ENCODE measurements at places on chromosomes 5 and 9.

- DNase-seq: peak; percentile 78
Measured at GRCh38 chr9:115013998-115014397, 83.6 kb upstream of the TNFSF8 start.

GRCh38 chr9:137277329-137278041 lies at the start of gene TOR4A:
Gene TOR4A (plus strand): TSS chr9:137277726. CDS start chr9:137278690, 964 bp downstream.
- DNase-seq: no peak

DNA sequence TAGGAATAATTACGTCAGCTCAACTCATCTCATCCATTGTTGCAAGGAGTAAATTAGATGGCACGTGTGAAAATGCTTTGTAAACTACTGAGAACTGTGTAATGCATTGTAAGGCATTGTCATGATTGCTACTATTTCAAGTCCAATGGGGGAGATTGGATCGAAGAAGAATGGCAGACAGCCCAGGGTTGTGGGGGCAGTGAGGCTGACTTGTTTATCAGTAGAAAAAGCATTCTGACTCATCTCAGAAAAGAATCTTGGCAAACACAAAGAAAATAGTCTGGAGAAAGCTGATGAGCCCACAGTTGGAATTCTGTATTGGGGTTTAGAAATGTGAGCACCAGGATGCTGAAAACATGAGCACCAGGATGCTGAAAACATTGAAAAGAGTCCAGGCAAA lies 28.0 kb upstream of the DAP start:
- no peak for DNase-seq

GRCh38 chr5:1726956-1727355 lies 72.7 kb downstream of the MRPL36 start:
- DNase-seq: no peak

DNA sequence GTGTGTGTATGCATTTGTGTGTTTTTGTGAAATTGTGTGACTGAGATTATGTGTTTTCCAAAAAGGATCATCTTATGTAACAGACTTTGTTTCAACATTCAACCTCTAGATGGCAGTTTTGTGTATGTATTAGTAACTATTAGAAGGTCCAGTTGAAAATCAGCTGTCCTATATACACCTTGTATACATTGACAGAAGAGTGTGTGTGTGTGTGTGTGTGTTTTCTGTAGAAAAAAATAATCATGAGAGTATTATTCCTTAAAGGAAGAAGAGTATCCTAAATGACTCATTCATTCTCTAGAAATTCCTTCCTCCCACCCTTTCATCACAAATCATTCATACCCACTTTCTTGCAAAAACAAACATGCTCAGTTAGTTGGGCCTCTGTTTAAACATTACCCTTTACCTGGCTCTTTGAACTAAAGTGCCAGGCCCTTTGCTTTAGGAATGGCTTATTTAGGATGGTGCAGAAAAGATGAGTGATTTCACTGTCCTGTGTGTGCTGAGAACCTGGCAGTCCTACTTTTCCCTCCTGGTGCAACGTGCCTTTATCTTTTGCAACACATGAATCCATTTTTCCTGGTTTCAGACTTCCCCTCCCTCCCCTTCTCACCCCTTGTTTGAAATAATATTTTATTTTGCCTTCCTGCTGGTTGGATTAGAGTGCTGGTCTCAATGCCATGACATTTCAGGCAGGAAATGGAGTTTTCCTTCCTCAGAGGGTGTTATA lies 152.2 kb downstream of the ARHGAP26 start:
- DNase-seq: no peak

- DNase-seq: no peak
Measured at GRCh38 chr9:104905931-104906330, 22.0 kb downstream of the ABCA1 start.

- DNase-seq: no peak
Measured at GRCh38 chr5:72468024-72468423, 39.2 kb downstream of the ZNF366 start.

DNA sequence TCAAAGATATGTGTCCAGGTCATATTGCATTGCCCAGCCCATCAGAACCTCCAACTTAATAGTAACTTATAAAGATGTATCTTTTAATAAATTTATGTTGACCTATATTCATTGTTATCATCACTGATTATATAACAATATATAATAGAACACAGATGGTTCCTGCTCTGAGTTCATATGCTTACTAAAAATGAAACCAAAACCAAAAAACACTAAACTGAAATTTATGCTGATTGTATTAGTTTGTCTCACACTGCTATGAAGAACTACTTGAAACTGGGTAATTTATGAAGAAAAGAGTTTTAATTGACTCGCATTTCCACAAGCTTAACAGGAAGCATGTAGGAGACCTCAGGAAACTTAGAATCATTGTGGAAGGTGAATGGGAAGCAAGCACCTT lies 462.5 kb upstream of the TYRP1 start:
- DNase-seq: no peak

DNA sequence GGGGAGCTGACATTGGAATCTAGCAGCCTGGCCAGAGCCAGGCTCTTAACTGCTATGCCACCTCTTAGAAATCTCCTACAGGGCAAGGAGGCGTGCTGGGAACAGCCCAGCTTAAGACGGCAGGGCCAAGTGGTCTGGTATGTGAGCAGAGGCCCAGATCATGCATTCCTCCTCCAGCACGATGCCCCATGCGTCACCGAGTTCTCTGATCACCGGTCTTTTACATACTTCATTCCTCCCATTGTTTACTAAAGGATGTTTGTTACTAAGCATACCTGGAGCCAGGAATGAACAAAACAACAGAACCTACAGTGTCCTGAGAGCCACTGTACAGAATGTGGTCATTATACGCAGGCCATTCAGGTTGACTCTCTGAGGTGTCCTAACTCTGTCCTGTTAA lies 73.8 kb downstream of the TRIO start:
- no peak for DNase-seq

- no peak for DNase-seq
Measured at GRCh38 chr5:111675201-111675934, 81.6 kb downstream of the NREP start.
